Natural killer cell (primary cell): ENCODE measurements at places on chromosomes 11 and 22.

DNA sequence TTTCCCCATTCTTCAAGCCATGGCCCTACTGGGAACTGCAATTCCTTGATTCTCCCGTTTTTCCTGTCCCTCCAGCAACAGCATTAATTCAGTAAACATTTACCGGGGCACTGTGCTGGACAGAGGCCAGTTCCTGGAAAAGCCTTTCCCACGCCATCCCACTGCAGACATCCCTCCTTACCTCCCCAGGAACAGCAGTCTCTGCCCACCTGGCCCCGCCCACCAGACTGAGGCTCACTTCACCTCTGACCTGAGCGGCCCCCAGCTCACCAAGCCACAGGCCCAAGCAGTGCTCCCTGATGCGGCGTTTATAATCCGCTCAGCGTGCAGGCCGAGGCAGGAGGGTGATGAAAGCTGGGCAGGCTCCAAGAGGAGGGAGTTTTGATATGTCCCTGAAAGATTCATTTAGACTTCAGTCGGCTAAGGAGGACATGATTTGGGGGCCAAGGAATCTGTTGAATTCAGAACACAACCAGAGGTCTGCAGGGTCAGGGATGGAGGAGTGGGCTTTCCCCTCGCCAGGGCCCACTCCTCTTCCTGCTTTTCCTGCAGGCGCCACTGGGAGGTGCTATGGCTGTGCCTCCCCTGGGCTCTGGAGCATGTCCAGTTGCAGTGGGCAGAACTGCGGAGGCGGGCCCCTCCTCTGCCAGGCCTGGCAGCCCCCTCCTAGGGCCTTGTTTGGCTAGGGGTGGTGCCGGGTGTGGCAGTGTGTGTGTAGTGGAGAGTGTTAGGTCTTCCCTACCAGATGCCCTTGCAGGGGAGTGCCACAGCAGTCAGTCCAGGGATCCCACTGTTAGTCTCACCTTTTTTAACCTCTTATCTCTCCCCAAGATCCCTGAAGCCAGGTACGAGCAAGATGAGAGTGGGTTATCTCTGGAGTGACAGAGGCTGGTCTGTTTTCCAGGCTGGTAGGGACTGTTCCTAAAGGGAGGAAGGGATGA, 1.4 kb upstream of the TAGLN start:
- DNase-seq, result no peak

DNA sequence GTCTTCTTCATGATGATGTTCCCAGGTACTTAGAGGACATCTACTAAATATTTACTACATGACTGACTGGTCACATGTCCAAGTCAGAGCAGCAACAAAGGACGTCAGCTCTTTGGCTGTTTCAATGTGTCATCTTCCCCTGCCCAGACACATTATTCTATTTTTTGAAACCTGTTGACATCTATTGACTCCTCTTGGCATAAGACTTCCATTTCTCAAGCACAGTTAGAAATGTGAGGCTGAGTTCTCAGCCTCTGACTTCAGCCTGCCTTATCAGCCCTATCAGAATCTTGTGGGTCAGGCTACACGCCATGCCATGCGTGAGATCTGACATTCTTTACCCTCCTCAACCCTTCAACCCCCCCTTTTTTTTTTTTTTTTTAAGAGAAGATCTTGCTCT, 63.8 kb downstream of the SC5D start:
- DNase-seq, result no peak

GRCh38 chr22:45270095-45271020, 14.4 kb upstream of the UPK3A start:
- DNase-seq, result no peak

GRCh38 chr11:71117311-71117710, 135.1 kb downstream of the SHANK2 start:
- no peak for DNase-seq

GRCh38 chr22:49140911-49141665, 686.6 kb downstream of the BRD1 start:
- DNase-seq, result no peak

- DNase-seq, result peak; percentile 52
Measured at GRCh38 chr11:126716456-126717083, 284.0 kb downstream of the KIRREL3 start.

- no peak for DNase-seq
Measured at GRCh38 chr11:123580137-123580536, 74.3 kb downstream of the SCN3B start.

DNA sequence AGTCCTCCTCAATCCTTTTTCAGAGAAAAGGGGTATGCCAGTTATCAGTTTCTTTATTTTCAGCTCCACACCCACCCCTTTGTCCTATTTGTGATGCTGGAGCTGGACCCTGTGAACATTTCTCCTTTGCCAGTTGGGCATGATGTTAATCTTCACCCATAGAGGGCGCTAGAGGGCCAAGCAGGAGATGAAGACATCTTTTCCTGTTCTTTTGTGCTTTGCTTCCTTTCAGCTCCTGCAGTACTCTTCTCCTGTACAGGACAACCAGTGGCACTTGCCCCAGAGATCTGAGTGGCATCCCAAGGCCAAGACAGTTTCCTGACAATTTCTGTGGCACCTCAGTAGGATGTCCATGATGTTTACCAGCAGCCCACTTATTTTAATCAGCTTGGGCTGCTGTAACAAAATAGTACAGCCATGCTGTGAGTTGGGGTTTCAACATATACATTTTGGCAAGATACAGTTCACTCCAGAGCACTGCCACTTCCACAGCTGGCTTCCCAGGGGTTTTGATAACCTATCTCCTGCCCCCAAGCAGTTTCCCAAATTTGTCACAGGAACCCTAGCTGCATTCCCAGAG, 4.6 kb downstream of the SAA2 start:
- DNase-seq, result peak; percentile 40

- DNase-seq, result no peak
Measured at GRCh38 chr22:24763872-24764485, 10.5 kb downstream of the PIWIL3 start.

DNA sequence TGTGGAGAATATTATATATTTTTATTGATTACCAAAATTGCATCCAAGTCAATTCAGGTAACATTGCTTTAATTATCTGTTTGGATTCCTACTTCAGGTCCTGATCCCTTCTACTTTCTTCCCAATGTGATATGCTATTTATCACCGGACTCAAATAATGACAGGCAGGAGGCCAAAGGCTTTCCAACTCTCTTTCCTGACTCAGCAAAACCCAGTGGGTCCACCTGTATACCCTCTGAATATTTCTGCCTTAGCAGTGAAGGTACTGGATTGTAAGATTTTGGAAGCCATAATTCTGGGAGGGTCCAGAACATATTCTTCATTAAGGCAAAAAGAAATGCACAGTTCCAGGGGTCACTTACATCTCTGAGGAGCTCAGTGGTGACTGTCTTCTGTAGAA, 260.2 kb upstream of the UBASH3B start:
- DNase-seq, result no peak

DNA sequence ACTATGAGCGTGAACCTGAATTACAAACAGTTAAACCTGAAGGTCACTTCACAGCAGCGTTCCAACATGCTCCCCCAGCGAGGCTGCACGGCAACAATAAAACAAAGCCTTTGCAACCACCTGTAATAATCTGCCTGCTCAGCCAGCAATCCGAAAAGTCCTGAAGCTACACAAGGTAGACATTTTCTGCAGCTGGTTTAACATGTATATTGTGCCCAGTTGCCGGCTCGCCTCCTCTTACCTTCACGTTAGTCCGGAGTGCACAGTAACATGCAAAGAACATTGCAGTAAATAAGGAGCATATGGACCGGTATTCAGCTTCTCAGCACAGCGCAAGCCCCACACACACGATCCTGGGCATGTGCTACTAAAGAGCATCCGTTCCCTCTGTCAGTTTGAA, 704.3 kb downstream of the DLG2 start:
- DNase-seq, result no peak

- no peak for DNase-seq
Measured at GRCh38 chr11:62713343-62713742, 5.9 kb downstream of the GNG3 start.

- DNase-seq, result no peak
Measured at GRCh38 chr11:27201454-27202302, 161.1 kb downstream of the BBOX1 start.

DNA sequence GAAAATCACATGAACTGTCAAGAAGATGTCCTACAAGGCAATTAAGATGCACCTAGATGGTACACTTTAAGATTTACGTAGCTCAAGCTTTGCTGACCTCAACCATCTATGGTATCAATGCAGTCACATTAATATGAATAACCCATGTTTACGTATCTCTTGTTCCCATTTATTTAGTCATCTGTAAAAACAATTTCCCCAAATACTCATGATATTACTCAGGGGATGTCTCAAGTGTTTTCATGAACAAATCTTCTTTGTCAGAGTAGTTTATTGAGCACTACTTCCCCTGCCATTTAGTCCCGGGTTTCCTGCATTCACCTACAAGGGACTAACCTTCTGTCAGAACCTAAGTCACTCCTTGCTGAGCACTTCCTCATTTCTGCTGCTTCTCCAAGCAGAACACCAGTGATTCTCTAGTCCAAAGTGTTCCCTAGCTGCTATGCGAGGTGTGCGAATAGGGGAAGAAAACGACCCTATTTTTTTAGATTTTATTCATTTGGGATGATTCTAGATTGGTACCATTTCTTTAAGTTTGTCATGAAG, 554.3 kb upstream of the LRRC4C start:
- DNase-seq, result no peak

GRCh38 chr22:17205432-17205831, 13.8 kb downstream of the ADA2 start:
- no peak for DNase-seq

DNA sequence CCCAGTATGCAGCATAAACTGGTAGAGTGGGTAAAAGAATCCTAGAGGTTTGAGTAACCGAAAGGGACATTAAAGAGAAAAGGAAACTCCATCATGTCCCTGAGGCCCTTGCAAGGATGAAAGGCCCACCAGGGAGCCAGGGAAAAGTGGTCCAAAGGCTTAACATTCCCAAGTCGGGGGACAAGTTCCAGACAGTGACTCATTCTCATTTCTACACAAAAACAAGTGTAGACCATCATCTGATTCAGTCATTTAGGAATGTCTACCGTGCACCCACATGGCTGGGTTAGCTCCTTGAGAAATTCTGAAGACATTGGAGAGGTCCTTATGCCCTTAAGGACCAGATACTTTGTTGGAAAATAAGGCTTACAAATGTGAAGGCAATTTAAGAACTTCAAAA, 4.8 kb upstream of the NOX4 start:
- DNase-seq, result no peak

DNA sequence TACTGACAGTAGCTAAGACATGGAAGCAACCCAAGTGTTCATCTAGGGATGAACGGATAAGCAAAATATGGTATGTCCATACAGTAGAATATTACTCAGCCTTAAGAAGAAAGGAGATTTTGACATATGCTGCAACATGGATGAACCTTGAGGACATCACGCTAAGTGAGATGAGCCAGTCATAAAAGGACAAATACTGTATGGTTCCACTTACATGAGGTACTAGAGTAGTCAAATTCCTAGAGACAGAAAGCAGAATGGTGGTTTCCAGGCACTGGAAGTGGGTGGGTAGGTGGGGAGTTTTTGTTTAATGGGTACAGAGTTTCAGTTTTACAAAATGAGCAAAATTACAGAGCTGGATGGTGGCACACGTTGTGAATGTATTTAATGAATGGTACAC, 18.1 kb downstream of the CHST1 start:
- DNase-seq, result no peak

DNA sequence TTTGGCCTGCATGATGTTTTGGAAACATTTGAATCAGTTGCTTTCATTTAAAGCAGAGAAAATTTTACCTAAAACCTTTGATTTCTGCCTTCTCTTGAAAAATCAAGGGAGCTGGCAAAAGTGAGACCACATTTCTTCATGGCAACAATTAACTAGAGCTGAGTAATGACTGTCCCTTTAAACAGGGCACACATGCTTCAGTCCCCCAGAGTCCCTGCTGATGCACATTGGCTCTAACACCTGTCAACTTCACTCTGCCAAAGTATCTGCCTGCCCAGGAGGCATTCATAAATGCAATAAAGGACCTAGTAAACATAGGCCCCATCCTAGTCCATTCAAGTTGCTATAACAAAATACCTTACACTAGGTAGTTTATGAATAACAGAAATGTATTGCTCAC, 87.1 kb upstream of the LDLRAD3 start:
- no peak for DNase-seq

DNA sequence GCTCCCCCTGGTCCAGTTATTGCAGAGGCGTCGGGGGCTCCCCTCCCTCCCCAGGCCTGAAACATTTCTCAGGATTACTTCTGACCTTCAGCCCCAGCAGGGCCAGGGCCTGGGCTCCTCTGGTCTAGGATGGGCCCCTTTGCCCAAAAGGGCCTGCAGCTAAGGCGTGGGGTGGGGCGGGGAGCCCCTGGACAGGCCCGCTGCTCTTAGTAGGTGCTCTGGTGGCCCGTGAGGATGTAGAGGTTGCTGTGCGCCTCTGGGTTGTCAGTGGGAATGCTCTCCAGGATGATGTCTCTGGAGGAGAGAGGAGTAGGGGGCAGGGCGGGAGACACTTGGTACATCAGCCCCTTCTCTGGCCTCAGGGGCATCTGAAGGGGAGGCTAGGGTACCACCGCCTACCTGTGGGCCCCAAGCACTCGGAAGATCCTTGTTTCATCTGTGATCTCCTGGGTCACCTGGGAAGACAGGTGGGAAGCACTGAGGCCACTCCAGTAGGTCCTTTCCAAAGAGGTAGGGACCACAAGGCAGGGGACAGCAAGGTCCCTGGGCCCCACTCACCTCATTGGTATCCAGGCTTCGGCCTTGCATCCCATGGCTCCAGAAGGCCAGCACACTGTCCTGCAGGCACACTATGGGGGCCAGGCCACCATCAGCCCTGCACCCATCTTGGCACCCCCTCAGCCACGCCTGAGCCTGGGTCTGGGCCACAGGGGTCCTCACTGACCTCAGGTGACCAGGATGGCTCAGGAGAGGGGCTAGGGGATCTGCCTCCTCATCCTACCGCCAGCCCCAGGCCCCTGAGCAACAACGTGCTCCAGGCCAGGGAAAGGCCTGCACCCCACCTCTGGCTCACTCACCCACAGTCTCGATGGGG, 11.2 kb upstream of the SF1 start:
- no peak for DNase-seq

DNA sequence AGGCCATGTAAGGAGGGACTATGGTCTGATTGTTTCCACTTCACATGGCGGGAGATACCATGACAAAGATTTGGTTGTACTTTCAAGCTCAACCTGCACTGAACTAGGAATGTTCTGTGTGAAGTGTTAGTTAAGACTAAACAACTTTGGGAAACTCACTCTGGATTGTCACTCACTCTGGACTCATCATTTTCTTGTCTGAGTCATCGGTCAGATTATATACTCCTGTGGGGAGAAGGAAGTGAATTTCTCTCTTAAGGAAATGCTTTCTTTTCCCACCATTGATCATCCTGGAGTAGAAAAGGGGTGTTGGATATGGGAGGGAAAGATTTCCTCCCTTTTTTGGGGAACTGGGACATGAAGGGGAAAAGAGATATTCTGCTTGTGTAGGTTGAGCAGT, 26.9 kb upstream of the CAT start:
- no peak for DNase-seq

GRCh38 chr11:33116535-33116934, 44.7 kb downstream of the CSTF3 start:
- no peak for DNase-seq

DNA sequence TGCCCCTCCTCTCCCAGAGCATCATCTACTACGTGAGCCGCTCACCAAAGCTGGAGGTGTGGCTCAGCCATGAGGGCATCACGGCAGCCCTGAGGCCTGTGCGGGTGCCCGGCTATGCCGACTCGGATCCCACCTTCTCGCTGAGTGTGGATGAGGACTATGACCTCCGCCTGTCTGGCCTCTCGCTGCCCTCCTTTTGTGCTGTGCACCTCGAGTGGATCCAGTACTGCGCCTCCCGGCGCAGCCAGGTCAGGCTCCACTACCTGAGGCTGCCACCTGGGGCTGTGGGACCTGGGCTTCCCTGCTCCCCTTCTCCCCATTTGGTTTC, 3.8 kb upstream of the SIPA1 start:
- DNase-seq, result no peak

- DNase-seq, result no peak
Measured at GRCh38 chr11:64415996-64416728, 57.2 kb downstream of the RPS6KA4 start.
